ENCODE measurements at places on chromosomes 6 and 20.

DNA sequence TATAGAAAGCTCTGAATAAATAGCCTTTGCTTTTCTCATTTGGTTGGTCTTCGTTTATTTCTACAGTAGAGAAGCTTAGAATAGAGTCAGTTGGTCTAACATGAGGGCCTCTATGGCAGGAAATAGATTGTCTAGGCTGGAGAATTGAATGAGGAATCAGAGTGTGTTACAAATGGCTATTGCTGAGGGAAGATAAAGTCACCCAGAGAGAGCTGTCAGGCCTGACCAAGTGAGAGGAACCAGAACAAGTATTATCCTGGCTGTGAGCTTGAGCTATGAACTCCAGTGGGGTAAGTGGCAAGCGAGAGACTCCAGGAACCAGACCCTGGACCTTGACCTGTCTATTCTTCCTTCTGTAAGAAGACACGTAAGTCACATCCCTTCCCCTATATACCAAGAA is 353.1 kb downstream of the CD83 start:
- DNase-seq, result no peak

GRCh38 chr6:113879186-113880096 is 22.3 kb downstream of the MARCKS start:
- peak; percentile 81 for DNase-seq

- DNase-seq, result no peak
Measured at GRCh38 chr20:54350415-54350814, 125.0 kb upstream of the DOK5 start.

- DNase-seq, result no peak
Measured at GRCh38 chr6:41258196-41258493, 28.3 kb downstream of the TREM1 start.

DNA sequence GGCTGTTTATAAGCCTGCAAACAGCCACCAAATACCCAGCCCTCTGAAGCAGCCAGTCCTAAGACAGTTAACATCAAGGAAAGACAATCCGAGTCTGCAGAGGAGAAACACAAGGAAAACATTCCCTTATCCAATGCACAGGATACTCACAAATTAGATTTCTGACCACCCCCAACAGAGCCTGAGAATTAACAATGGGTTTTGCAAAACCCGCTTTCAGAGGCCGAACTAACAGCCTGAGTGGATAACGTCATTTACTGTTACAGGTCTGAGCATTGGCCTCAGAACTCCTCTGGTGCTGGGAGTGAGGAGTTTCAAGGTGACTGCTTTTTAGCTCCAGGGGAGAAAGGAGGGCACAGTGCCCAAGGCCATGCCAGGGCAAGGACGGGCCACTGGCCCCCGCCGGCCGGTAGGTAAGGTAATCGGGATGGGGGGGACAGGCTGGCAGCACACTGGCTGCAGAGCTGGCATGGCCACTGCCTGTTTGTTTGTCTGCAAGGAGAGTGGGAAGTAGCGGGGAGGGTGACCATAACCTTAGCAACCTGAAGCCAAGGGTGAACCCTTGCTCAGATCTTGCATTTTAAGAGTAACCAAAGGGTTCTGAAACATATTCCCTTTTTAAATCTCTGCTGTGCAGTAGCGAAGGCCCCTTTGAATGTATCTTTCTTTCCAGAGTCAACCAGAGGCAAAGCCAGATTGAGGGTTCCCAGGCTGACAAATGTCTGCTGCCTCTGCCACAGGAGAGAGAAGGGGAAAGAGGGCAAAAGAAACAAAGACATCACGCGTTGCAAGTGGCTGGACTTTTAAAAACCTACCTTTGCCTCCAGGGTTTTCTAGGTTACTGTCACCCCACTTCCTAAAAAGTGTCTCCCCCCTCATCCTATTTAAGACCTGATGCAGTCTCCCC is 3.9 kb downstream of the ZMYND8 start:
- no peak for DNase-seq

DNA sequence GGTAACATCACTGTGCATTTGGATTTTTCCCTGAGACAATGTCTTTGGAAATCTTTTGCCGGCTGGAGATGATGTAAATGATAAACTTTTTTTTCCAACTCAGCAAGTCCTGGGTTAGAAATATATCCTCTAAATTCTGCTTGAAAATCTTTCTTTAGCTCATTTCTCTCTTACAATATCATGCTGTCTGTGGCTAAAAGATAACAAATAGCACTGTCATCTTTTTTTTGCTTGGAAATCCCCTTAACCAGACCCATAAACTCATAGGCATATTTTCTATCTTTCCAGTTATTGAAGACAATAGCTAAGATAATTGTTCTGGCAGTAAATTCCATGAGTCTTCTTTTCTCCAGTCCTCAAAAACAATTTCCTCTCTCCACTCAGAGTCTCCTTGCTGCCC is 481.5 kb downstream of the NKAIN2 start:
- no peak for DNase-seq

DNA sequence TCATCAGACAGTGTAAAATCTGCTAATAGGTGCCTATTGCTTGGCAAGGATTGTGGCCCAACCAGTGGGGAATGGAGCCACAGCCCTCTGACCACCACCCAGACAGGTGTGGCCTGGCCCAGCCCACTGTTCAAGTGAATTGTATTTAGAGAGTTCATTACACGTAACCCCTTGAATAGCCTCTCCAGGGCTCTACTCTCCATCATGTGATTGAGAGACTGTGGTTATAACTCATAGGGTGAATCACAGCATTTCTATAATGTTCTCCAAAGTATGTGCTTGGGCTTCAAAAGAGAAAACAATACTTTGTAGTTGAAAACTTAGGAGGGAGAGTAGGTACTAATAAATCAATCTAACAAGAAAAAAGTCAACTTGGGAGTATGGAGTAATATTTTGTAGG is 38.4 kb downstream of the ALDH8A1 start:
- DNase-seq, result no peak

GRCh38 chr6:21398741-21399325 is 194.7 kb upstream of the SOX4 start:
- no peak for DNase-seq

DNA sequence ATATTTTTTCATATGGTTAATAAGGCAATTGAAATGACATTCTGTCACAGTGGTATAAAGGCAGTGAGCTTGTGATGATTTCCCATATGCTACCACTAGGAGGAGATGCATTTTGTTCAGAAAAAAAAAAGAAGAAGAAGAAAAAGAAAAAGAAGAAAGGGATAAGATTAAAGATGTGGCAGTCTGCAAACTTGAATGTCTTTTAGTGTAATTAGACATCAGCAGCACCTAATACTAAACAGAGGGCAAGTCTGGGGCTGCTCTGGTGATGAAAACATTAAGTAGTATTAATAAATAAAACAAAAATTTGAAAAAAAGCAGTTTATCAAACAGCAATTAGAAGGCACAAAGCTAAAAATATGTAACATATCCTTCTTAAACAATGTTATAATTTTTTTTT is 95.4 kb upstream of the DEFB112 start:
- DNase-seq, result peak; percentile 35

DNA sequence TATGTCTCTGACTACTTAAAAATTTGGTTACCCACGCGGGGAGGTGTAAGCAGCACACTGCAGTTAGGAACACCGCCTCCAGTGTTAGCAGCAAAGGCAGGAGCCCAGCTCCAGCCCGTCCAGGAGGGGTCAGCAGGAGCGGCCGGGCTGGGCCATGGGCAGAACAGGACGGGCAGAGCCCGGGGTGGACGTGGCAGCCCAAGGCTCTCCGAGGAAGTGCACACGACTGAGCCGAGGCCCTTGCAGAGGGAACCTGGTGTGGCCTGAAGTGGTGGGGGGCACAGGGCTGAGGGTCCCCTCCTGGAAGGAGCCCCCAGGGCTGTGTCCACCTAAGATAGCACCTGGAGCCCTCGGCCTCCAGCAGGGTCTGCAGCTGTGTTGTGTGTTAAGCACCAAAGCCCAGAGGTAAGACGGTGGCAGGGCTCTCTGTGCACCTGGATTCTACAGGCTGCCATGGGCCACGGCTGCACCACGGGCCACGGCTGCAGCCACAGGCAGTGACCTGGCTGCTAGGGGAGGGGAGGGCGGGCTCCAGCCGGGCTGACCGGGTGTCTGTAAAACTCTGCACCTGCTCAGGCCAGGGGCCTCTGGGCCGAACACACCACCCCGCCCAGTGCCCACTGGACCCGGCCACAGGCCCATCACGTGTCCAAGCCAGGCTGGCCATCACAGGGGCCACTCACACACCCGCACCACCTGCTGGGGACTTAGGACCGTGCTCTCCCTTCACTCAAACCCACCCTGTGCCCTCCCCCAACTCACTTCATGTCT is 6.6 kb downstream of the SLC2A4RG start:
- no peak for DNase-seq

- no peak for DNase-seq
Measured at GRCh38 chr20:3843490-3843889, 3.1 kb upstream of the MAVS start.

DNA sequence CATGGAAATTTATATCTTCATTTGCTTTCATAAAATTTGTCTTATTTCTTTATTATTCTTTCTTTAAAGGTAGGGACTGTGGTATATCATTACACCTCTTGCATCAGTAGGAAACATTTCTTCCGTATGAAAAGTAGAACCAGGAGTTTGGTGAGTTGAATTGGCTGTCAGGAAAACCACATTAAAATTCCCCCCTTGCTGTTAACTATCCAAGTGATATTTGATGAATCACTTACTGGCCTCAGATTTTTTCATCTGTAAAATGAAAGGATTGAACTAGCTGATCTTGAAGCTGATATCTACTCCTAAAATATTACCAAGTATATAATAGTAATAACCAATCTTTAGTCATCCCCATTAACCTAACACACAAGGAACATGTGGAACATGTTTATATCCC is 460.9 kb downstream of the GJA1 start:
- DNase-seq, result no peak

DNA sequence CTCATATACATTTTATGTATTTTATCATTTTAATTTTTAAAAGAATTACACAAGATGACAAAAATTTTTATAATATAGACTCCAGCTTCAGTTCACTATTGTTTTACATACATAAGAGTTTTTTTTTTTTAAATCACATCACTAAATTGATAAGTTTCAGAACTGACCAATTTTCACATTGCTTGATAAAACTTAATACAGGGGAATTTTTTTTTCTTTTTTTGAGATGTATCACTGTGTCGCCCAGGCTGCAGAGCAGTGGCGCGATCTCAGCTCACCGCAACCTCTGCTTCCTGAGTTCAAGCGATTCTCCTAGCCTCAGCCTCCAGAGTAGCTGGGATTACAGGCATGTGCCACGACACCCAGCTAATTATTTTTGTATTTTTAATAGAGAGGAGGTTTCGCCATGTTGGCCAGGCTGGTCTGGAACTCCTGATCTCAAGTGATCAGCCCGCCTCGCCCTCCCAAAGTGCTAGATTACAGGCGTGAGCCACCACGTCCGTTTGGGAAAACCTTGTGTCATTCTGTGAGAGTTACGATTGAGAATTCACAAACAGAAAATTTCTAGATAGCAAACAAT is 36.6 kb upstream of the BTN3A2 start:
- DNase-seq, result peak; percentile 57

DNA sequence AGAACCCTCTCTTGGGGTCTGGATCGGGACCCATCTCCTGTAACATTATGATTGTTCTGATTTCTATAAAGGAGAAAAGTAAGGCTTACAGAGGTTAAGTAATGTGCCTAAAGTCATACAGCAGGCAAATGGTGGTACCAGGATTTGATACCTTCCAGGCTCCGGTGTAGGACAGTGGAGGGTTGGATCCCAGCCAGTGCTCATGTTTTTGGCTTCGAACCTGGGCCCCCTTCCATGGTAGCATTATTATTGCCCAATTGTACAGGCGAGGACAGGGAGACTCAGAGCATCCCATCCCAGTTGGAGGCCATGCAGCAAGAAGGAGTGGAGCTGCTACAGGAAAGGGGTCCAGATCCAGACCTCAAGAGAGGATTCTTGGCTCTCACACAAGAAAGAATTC is 202.7 kb downstream of the TFAP2C start:
- DNase-seq, result no peak

DNA sequence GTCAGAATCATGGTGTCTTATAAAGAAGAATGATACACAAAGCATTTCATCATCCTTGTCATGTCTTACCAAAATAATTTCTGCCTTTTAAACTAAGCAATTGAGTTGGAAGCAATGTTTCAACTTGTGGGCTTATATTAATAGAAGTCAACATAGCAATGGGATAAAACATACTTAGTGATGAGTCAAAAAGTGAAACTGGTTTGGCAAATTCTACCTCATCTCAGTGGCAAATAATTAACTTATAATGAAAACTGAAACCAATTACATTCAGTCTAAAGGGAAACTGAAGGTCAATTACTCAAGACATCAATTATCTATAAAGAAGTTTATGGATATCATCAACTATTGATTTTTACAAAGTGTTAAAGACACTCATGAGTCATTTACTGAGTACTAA is 463.8 kb downstream of the BMP2 start:
- DNase-seq, result no peak

DNA sequence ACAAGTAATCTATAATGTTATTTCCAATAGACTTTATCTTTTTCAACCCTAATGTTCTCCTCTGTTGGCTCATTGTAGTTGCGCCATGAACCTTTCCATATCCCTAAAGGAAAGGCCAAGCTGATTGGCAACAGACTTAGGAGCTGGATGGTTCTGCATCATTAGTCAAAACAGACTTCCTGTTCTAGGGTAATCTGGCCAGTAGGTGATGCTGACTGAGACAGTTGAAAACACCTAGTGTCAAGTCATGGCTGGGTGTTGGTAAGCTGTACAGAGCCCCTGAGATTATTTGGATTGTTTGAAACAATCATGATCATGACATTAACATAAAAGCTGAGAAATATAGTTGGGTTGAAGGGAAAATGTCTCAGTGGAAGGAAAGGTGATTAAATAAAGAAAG is 231.4 kb downstream of the PHACTR1 start:
- DNase-seq, result no peak

GRCh38 chr20:43446361-43446879 is 11.3 kb upstream of the SRSF6 start:
- peak; percentile 69 for DNase-seq

DNA sequence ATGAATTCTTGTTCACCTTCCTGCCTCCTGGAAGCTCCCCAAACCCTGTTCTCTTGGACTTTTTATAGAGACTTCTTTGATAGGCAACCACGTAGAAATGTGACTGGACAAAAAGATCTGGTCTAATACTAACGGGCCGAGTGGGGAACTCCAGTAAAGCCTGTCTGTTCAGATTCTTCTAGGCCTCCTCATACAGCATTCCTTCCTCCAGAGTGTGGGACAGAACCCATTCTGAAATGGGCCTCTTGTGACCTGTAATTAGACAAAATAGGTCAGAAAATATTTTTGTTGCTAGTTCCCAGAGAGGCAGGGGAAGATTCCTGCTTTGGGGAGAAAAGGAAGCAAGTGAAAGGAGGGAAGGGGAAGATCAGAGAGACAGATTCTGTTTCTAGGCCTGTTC is 374.3 kb downstream of the CDH26 start:
- DNase-seq, result no peak

GRCh38 chr6:112149236-112149635 is 61.8 kb downstream of the FAM229B start:
- DNase-seq, result no peak

DNA sequence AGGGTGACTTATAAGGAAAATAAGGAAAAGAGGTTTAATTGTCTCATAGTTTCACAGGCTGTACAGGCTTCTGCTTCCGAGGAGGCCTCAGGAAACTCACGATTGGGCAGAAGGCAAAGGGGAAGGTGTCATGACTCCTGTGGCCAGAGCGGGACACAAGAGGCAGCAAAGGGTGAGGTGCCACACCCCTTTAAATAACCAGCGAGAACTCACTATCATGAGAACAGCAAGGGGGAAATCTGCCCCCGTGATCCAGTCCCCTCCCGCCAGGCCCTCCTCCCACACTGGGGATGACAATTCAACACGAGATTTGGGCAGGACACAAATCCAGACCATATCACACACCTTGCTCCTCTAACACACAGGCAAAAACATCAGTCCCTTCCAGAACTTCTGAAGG is 254.0 kb downstream of the DLL1 start:
- DNase-seq, result no peak

- no peak for DNase-seq
Measured at GRCh38 chr20:55635870-55636269, 369.4 kb downstream of the CBLN4 start.

All from KBM-7 (cell line).